ENCODE measurements at places on chromosomes 13 and 19. TPM values are rescaled to one million over a fixed set of nuclear protein-coding genes. Genes with fewer than 3 reads are reported as not detected.

The ZNF285 gene
- 12.3 TPM for polyA plus RNA-seq

The ZNF429 gene
- 12.2 TPM for polyA plus RNA-seq

The CCDC97 gene
- polyA plus RNA-seq, result 1.5 TPM

The LHB gene
- not detected for polyA plus RNA-seq

The DACH1 gene
- polyA plus RNA-seq, result 62.9 TPM

The PTPRS gene
- polyA plus RNA-seq, result 0.86 TPM

The WASF3 gene
- polyA plus RNA-seq, result 126 TPM
